ENCODE measurements at places on chromosomes 13 and 19. TPM values are rescaled to one million over a fixed set of nuclear protein-coding genes. Genes with fewer than 3 reads are reported as not detected.

DNA sequence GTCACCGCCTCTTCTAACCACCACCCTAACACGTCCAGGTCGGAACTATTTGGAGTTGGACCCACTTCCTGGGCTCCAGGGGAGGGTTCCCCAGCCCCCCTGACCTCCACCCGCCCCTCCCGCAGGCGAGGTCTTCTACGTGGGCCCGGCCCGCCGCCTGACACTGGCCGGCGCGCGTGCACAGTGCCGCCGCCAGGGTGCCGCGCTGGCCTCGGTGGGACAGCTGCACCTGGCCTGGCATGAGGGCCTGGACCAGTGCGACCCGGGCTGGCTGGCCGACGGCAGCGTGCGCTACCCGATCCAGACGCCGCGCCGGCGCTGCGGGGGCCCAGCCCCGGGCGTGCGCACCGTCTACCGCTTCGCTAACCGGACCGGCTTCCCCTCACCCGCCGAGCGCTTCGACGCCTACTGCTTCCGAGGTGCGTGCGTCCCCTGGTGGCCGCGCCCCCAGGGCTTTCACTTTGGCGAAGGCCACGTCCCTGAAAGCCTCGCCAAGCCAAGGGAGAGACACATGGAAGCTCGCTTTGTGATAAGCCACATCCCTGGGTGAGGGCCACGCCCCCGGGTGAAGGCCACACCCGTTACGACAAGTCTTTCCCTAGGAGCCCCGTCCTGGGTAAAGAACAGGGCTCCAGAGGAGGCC lies 13.2 kb downstream of the NCAN start:
- no peak for DNase-seq
- H3K4me1 ChIP-seq, result peaks cover 9% of the 10 kb centered on the region
- peaks cover 67% of the 10 kb centered on the region for H3K27me3 ChIP-seq
- peak overlapping the region; percentile 39 for H3K4me3 ChIP-seq
- no peak overlapping the region for H3K27ac ChIP-seq

- no peaks in the 10 kb centered on the region for H3K27me3 ChIP-seq
- H3K4me3 ChIP-seq, result no peak overlapping the region
- DNase-seq, result no peak
- no peaks in the 10 kb centered on the region for H3K36me3 ChIP-seq
- H3K27ac ChIP-seq, result no peak overlapping the region
These were observed 107.3 kb downstream of the FGF14 start for GRCh38 chr13:102294407-102295018.

The SNRPD2 gene
- 247 TPM for total RNA-seq

The FOXA3 gene
- not detected for total RNA-seq

The KLK3 gene
- not detected for total RNA-seq

The ZNF880 gene
- 22.5 TPM for total RNA-seq

All from sigmoid colon (tissue), 7 donors.